ENCODE measurements at places on chromosomes 6 and 20.

- no peak for DNase-seq
Measured at GRCh38 chr6:33845031-33845745, 41.4 kb upstream of the MLN start.

- no peak for DNase-seq
Measured at GRCh38 chr6:125262016-125263013, 39.5 kb downstream of the HDDC2 start.

DNA sequence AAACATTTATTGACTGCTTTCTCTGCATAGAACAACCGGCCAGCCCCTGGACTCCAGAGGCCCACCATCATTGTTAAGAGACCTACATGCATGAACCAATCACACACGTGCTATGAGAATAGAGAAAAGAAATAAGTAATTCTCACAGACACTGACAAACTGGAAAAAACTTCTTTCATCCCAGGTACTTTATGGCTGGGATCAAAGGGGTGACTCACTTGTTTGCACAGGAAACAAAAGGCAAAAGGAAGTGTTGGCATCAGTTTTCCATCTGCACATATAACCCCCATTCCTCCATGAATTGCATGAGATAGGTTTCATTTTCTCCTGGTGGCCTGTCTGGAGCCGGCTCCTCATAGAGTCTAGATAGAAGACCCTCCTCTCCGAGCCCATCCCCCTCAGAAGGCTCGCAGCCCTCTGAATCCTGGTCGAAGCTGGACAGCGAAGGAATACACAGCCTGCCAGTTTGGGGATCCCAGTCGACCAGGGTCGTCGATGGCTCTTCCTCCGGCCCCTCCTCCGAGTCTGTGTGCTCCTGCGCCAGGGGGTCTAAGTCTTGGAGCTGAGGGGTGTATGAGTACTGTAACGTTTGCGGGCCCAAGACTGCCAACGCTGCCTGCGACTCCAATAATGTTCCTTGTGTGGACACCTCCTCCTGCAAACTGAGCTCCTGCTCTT lies 43.3 kb downstream of the IL20RA start:
- no peak for DNase-seq

DNA sequence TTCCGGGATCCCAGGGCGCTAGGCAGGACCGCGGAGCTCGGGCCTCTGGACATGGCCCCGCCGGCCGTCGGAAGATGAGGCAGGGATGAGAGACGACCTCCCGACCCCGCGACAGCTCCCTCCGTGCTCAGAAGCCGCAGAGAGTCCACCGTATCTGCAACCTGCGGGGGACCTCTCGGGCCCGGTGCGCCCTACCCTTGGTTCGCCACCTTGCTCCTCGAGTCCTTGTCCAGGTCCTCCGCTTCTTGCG lies 301 bp downstream of the PPP1R3D start:
- DNase-seq: peak; percentile 86

- DNase-seq: no peak
Measured at GRCh38 chr6:105641504-105641903, 238.6 kb upstream of the PREP start.

GRCh38 chr6:125375821-125376220 lies 74.1 kb upstream of the HDDC2 start:
- DNase-seq: no peak

DNA sequence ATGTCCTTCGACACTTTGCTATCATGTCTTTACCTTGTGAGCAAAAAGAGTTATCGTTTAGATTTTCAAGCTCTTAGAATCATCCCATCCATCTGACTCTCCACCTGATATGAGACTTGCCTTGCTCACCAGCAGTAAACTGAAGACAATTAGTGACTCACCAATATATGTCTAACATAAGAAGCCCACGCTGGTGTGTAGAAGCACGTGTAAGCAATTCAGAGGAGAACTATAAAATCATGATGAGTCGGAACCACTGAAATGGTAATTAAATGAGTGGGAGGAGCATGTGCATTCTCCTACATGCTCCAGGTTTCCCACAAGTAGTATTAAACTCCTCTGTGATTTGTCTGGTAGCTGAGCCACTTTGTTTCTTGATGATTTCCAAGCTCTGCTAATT lies 181.6 kb upstream of the RNF217 start:
- DNase-seq: no peak

DNA sequence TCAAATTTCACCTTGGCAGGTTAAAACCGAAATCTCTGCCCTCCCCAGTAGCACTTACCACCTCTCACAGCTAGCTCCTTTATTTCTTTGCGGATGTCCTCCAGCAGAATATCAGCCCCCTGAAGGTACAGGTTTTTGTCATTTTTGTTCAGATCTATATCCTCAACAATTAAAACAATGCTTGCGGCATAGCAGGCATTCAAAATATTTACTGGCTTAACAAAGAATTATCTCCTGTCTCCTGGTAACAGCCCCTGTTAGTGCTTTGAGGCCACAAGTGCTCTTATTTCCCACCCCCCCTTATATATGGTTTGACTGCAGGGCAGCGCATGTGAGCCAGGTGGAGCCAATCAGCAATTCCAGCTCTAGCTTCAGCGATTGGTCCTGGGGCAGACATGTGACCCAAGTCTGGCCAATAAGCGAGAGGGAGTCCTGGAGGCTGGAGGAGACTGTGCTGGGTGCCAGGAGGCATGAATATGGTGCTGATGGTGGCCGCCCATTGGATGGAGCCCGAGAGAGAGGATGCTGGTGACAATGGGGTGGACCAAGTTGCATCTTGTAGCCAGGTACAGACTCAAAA lies 21.0 kb downstream of the SULF2 start:
- DNase-seq: no peak

DNA sequence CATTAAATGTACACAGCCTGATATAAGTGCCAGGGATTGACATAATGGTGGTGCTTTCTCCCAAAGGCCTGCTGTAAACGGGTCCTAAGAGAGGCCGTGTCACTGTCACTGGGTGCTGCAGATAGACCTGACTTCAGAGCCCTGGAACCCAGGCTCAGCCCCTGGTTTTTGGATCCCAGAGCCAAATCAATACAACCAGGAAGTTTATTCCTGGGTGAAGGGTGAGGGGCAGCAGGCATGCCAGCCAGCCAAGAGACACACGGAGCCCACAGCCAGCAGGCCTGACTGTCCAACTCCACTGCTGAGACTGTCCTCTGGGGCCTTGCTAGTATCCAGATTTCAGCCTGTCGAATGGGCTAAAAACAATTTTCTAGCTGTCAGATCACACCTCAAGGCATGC lies 12.8 kb upstream of the ARMC12 start:
- peak; percentile 29 for DNase-seq

DNA sequence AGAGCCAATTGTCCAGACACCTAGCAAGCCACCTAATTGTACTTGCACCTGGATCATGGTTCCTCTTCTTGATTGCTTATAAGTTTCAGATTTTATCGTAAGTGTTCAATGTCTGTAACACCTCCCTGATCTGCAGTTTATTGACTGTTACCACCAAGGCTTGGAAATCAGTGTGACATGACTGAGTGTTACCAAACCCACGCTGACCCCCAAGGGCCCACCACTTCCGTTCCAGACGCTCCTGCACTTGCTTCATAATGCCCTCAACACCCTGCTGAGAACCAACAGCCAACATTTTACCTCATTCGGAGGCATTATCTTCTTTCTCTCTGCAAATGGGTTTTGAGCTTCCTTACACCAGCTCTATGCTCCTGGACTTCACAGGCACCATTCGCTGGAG lies 6.3 kb downstream of the CCR6 start:
- DNase-seq: no peak

- DNase-seq: no peak
Measured at GRCh38 chr6:90610301-90610750, 23.5 kb upstream of the MAP3K7 start.

- DNase-seq: no peak
Measured at GRCh38 chr6:89536231-89536630, 102.3 kb downstream of the LYRM2 start.

DNA sequence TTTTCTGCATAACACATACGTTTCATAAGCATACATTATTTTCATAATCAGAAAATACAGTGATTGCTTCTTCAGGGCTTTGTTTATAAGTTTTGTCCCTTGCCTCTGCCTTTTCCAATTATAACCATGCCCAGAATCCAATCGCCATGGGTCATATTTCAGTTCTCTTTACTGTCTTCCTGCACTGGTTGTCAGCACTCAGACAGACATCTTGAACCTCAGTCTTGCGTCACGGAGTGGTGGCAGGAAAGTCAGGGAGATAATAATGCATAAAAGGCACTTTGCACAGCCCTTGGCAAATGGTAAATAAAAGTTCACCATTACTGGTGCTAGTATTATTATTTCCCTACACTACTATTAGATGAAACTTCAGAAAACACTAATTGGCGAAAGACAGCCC lies 7.2 kb downstream of the KIF16B start:
- DNase-seq: no peak

- no peak for DNase-seq
Measured at GRCh38 chr6:38555606-38556005, 84.1 kb downstream of the BTBD9 start.

- no peak for DNase-seq
Measured at GRCh38 chr6:19712012-19712688, 125.0 kb upstream of the ID4 start.

GRCh38 chr6:41286544-41287346 lies at the start of gene TREM1:
TSS of gene TREM1 (minus strand) at chr6:41286682. CDS start at chr6:41286655, 27 bp downstream.
- DNase-seq: peak; percentile 84

DNA sequence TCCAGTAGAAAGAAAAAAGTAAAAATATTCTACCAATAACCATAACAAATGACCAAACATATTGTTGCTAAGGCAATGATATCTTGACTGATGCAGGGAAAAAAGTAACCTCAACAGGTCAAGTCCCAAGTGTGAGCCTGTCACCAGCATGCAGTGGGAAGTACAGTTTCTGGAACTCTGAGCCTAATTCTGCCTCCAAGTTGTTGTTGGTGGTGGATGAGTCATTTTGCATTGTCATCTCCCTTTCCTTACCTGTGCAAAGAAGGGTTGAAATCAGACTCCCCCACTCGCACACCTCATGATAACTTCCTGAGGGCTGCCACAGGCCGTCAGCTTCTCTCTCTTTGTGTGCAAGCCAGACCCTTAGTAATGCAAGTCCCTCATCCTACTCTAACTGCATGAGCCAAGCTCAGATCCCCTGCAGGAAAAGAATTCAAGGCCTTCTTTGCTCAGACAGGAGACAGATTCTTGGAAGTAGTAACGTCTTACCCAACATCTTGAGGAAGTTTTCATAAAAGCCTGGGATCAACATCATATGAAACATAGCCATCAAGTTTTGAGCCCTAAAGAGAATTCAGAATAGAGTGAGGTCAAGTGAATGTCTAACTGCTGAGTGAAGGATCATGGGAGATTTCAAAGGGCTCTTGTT lies 207.6 kb upstream of the FOXA2 start:
- DNase-seq: no peak

DNA sequence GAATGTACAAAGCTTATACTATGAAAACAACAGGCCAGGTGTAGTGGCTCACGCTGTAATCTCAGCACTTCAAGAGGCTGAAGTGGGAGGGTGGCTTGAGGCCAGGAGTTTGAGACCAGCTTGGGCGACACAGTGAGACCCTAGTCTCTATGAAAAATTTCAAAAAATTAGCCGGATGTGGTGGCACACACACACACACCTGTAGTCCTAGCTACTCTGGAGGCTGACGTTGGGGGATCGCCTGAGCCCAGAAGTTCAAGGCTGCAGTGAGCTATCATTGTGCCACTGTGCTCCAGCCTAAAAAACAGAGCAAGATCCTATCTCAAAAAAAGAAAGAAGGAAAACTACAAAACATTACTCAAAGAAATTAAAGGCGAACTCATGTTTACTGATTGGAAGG lies 7.3 kb upstream of the ASF1A start:
- DNase-seq: no peak

DNA sequence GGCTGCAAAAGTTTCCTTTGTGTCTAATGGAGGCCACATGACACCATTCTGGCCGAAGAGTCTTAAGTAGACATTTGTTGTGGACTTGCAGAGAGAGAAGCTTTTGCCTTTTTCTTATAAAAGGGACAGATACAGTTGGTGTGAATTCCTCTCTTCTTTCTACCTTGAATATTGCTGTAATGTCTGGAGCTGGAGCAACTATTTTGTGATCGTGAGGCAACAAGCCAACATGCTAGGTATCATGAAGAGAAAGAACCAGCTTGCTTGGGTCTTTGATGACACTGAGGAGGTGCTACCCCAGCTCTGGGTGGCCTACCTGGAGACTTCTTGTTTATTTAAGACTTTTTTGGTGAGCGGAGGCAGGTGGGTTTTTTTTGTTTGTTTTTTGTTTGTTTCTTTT lies 16.3 kb upstream of the SYNJ2 start:
- no peak for DNase-seq

GRCh38 chr20:25543068-25543467 lies 42.3 kb downstream of the NINL start:
- no peak for DNase-seq

GRCh38 chr6:68544450-68544849 lies 90.6 kb upstream of the ADGRB3 start:
- DNase-seq: no peak

GRCh38 chr6:158568549-158568948 lies 8.7 kb downstream of the TMEM181 start:
- DNase-seq: peak; percentile 12

GRCh38 chr6:30113003-30113759 lies at the start of gene TRIM31:
TSS of gene TRIM31 (minus strand) at chr6:30113090. CDS start at chr6:30112805, 285 bp downstream.
- DNase-seq: no peak

GRCh38 chr6:111503660-111504059 lies 20.6 kb upstream of the REV3L start:
- no peak for DNase-seq

- DNase-seq: no peak
Measured at GRCh38 chr6:106736502-106736901, 107.1 kb downstream of the QRSL1 start.

GRCh38 chr20:34538671-34539123 lies 19.8 kb upstream of the MAP1LC3A start:
- peak; percentile 76 for DNase-seq

GRCh38 chr6:2264932-2265331 lies 19.5 kb upstream of the GMDS start:
- DNase-seq: no peak

- DNase-seq: no peak
Measured at GRCh38 chr6:77341058-77341986, 122.0 kb downstream of the HTR1B start.

DNA sequence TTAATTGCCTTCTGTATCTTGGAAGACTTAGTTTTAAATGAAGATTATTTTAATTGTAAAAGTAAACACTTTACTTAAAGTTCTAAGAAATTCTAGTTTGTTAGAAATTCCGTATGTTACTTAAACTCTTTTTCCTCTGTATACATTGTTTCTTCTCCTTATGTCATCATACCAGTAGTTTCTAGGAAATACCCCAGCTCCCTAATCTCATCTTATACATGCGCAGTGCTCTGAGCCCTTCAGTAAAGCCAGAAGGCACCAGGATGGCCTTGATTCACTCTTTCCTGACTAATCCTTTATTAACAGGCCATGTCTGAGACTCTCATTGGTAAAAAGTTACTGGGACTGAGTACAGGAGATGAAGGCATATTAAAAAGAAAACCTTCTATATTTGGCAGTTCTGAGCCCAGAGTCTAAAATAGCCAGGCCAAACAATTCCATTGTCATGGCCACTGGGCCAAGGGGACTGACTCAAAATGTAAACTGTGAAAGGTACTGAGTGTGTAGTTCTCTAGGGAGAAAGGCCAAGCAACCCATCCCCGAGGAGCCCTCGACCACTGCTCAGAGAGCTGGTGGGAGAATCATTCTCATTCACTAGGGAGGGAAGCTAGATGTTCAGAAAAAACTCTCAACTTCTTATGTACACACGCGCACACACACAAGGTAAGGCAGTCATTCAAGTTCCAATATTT lies 25.0 kb downstream of the SLC22A1 start:
- no peak for DNase-seq
